ENCODE measurements at places on chromosomes 6 and 20. TPM values are rescaled to one million over a fixed set of nuclear protein-coding genes. Genes with fewer than 3 reads are reported as not detected.

DNA sequence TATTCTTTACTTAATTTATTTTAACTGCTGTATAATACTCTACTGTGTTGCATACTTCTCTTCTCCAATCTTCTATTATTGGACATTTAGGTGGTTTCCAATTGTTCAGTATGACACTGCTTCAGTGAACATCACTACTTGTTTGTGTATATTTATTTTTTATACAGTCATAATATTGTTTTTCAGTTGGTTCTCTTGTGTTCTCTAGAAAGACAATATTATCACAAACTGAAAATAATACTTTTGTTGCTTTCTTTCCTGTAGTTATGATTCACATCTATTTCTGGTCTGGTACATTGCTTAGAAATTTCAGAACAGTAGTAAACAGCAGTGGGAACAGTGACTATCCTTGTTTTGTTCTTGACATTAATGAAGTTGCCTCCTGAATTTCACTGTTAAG lies 62.8 kb upstream of the GTSF1L start:
- no peak for DNase-seq

DNA sequence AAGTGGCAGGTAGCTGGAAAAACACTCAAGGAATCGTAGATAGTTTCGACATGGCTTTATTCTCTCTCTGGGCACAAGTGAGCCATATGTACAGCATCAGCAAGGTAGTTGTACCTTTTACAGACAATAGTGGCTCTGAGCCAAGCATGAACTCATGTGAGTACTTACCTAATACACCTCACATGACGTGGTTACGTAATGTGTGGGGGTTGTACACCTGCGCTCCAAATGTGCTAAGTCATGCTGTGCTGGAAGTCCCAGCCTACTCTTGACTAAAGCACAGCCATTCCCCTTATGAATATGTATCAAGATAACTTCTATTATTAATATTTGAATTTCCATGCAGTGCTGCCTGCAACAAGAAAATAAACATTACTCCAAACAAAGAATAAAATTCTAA lies 78.8 kb upstream of the HMGN3 start:
- DNase-seq = no peak

GRCh38 chr6:146026873-146027272 lies 2.0 kb upstream of the GRM1 start:
- no peak for DNase-seq

- DNase-seq = no peak
Observed at GRCh38 chr6:46000905-46001304, 14.8 kb downstream of the CLIC5 start.

DNA sequence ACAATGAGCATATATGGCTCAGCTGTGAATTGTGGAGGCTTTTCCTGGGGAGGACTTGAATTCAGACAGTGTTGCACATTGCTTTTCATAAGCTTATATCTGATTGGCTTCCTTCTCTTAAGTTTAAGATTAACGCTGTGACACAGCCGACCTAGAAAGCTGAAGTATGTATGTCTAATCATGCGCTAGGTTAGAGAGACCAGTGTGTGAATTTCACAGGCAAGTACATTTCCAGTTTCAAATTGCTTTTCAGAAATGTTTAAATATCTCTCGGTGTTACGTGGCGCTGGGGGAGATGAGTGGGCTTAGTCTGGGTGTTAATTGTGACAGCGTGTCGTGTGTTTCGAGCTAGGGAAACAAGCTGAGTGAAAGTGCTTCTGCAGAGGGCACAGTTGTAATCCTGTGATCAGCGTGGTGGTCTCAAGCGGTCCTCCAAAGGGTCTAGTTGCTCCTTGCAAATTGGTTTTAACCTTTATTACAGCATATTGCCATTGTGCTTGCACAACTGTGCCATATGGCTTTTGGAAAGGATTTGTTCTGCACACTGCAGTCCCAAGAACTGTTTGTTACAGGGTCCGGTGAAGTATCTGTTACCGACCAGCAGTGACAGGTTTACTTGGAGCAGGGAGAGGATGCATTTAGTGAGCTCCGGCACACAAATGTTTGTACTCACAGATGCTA lies 166.6 kb downstream of the SASH1 start:
- DNase-seq = no peak

The NUS1 gene
- total RNA-seq = 37.6 TPM

The ACOT13 gene
- total RNA-seq = 5.1 TPM

Measured in naive thymus-derived CD4-positive, alpha-beta T cell (primary cell).